ENCODE measurements at places on chromosomes 12 and 14.

- ATAC-seq, result no peak
These were observed 45.2 kb downstream of the DEGS2 start for GRCh38 chr14:100114109-100114765.

DNA sequence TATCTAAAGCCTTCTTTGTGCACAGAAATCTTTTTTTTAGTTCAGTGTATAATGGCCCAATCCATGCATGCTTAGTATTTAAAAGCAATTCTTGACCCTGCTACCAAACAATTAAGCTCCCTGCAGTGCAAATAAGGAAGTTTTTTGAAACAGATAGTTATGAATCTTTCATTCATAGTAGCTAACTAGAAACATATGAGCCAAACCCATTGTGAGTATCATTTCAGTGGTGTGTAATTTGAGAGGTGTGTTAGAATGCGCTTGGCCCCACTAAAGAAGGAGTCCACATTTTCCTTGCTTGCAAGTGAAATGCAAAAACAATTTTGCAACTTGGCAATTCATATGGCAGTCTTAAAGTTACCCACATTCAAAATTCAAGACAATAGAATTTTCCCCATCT is 14.4 kb downstream of the EPS8 start:
- ATAC-seq, result peak; percentile 91

- ATAC-seq, result no peak
These were observed 36.5 kb downstream of the SSPN start for GRCh38 chr12:26231921-26232320.

- ATAC-seq, result no peak
These were observed 106.4 kb downstream of the WIF1 start for GRCh38 chr12:65014504-65015271.

GRCh38 chr12:116184763-116185162 is 92.7 kb downstream of the MED13L start:
- peak; percentile 30 for ATAC-seq

GRCh38 chr14:101470266-101470665 is 91.0 kb upstream of the DIO3 start:
- no peak for ATAC-seq

GRCh38 chr14:92719421-92719820 is 29.0 kb downstream of the LGMN start:
- ATAC-seq, result no peak

DNA sequence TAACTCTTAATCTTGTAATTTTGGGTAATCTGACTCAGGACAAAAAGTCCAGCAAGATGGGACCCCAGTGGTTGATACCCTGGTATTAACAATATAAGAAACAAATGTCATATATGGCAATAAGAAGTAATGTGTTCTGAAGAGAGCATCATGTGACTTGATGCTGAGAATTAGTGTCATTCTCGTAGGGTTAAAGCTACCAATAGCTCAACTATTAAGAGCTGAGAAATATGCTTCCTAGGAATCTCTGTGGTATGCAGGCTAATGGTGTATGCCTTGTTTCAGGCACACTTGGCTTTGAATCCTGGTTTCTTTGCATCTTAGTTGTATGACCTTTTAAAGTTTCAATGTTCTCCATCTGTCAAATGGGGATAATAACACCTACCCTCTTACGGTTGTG is 9.1 kb downstream of the MYRFL start:
- ATAC-seq, result no peak

DNA sequence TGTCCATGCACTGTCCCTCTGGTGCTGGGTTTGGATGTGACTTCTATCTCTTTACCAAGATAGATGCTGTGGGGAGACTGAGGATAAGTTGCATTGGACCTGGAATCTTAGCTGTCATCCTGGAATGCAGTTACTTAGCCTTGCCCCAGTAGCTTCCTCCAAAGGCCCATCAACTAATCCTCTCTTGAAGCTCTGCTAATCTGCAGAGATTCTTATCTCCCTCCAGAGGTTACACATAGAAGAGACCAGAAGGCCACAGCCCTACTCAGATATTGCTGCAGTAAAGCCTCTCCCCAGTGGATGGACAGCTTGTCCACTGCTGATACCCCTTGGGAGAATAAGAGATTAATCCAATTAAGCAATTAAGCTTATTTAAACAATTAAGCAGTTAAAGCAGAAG is 867.2 kb downstream of the BCL11B start:
- ATAC-seq, result no peak

GRCh38 chr12:23948291-23948690 is 1.2 kb downstream of the SOX5 start:
- ATAC-seq, result no peak

DNA sequence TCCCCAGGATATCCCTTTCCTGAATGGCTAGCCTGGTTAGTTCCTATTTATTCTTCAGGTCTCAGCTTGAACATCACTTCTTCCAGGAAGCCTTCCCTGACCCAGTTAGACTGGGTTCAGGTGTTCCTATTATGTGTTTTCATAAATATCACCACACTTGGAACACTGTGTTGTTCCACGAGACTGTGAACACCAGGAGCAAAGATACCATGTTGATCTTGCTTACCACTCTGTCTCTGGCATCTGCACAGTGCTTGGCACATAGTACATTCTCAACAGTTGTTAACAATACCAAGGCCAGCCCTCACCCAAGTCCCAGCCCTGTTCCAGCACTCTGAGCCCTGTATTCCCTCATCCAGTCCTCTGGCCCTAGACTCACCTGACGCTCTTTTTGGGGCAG is 13.7 kb upstream of the ZNF385A start:
- no peak for ATAC-seq

GRCh38 chr14:61761557-61761956 is 663 bp upstream of the SNAPC1 start:
- ATAC-seq, result peak; percentile 14

GRCh38 chr12:13114251-13115052 is 11.0 kb upstream of the GSG1 start:
- no peak for ATAC-seq

DNA sequence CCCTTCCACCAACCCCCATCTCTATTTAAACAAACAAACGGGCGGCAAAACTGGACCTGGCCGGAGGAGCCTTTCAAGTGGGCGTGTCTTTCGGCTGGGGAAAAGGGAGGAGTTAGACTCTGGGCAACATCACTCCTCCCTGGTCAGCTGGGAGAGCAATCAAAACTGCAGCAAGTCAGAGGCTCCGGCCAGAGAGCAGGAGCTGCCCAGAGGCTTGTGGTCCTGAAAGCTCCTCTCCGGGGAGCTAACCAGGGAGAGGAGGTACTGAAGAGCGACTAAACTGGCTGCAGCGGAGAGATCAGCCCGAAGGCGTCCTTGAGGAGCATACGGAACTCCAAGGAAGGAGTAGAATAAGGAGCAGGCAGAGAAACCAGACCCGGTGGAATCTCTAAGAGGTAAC is at the start of gene NEUROD4:
Gene NEUROD4 (plus strand): TSS at position 191 of the 400 bp plus-strand sequence. CDS start 6,466 bp downstream, outside the sequence.
- peak; percentile 97 for ATAC-seq

DNA sequence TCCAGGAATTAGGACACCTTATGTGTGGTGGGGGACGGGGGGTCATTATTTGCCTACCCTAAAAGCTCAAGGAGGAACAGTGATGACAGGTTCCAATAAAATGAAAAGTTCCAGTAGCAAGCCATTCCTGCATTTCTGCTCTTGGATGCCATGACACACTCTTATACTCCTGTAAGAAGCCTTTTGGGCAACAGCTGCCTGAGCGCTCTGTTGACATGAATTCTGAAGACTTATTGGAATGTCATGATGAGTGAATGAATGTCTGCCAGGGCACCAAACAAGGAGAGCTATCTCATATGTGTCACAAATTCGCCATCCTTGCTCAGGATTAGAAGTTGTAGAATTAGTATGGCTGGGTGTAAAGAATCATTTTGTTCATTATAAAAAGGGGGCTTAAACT is 36.3 kb downstream of the PTGER2 start:
- no peak for ATAC-seq

- ATAC-seq, result no peak
These were observed 45.0 kb downstream of the NOPCHAP1 start for GRCh38 chr12:105030820-105031807.

DNA sequence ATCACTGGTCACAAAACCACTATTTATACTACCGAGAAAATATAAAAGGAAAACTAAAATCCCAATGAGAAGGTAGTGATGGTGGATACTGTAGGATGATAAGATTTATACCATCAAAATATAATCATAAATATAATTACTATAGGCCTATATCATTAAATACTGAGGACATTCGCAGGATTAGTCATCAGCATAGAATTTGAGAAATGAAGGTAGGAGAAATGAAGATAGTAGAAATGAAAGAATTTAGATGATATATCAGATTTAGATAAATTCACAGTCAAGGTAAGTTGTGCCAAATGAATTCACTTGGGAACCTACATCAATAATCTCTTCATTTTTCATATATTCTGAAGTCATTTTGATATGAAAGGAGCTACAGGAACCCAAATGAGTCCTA is 82.8 kb downstream of the DAAM1 start:
- ATAC-seq, result no peak

GRCh38 chr14:54828037-54828436 is 74.6 kb downstream of the GCH1 start:
- no peak for ATAC-seq

- ATAC-seq, result no peak
These were observed 5.6 kb downstream of the SIX1 start for GRCh38 chr14:60643463-60644314.

- peak; percentile 85 for ATAC-seq
These were observed 74.6 kb upstream of the BBS10 start for GRCh38 chr12:76422543-76423438.

DNA sequence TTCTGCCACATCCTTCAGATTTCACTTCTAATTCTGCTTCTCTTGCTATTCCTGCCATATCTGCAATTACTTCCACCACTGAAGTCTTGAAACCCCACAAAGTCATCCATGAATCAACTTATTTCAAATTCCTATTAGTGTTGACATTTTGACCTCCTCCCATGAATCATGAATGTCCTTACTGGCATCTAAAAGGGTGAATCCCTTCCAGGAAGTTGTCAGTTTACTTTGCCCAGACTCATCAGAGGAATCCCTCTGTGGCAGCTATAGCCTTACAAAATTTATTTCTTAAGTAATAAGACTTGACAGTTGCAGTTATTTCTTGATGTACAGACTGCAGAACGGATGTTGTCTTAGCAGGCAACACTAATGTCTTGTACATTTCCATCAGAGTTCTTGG is 162.9 kb downstream of the PCNX1 start:
- no peak for ATAC-seq

- peak; percentile 86 for ATAC-seq
These were observed 102.7 kb downstream of the TMEM30B start for GRCh38 chr14:61178226-61179060.

DNA sequence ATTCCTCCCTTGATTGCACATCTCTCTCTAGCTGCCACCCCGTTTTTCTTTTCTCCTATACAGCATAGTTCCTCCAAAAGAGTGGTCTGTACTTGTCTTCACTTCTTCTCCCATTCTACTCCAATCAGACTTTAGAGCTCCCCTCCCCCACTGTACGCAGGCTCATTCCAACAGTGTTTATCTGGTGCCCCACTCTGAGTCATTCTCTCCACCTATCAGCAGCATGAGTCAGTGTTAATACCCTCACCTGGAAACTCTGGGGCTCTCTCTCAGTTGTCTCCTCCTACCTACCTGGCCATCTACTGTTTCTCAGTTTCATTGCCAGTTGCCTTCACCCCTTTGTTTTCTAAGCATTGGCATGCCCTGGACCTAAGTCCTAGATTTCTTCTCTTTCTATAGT is 175.1 kb upstream of the ARHGAP5 start:
- no peak for ATAC-seq

DNA sequence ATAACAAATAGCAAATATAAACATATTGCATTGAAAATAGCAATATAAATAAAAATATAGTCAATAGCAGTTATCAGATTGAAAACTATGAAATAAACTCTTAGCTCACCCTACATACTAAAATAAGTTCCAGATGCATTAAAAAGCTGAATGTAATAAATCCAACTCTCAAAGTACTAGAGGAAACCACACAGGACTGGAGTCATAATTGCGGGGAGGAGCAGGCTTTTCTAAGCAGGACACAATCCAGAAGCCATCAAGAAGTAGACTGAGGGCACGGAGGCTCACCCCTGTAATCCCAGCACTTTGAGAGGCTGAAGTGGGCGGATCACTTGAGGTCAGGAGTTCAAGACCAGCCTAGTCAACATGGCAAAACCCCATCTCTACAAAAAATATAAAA is 22.2 kb downstream of the GSC start:
- ATAC-seq, result no peak

- ATAC-seq, result no peak
These were observed 17.6 kb upstream of the TBC1D30 start for GRCh38 chr12:64806593-64807460.

GRCh38 chr12:41521872-41522379 is 333.8 kb downstream of the PDZRN4 start:
- ATAC-seq, result peak; percentile 92

GRCh38 chr12:112314981-112315380 is 67.2 kb downstream of the HECTD4 start:
- peak; percentile 75 for ATAC-seq

GRCh38 chr14:53757732-53758131 is 198.9 kb downstream of the BMP4 start:
- ATAC-seq, result no peak

DNA sequence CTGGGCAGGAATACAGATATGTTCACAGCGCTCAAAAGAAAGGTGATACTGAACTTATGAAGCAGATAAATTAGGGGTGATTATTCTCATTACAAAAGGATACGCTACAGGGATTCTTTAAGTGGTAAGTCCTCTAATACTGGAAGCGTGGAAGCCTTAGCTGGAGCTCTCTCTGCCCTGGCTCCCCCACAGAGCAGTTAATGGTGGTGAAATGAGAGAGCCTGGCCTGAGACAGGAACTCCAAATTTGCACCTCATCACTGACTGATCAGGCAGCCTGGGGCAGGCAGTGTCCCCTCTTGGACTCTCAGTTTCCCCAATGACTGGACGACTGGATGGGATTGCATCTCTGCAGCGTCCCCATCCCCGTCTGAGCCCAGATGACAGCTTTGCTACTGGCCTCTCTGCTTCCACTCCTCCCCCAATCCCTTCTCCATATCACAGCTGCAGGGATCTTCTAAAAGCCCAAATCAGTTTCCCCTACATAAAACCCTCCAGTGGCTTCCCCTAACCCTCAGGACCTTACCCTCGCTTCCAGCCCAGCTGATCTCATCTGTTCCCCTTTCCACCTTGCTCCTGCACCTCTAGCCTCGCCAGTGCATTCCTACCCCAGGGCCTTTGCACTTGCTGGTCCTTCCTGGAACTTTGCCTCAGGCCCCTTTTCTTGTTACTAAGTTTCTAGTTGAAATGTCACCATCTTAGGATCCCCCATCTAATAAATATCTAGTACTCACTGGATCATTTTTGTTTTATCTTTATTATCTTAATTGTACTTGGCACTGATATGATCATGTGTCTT is 171.7 kb upstream of the LHX5 start:
- ATAC-seq, result no peak

DNA sequence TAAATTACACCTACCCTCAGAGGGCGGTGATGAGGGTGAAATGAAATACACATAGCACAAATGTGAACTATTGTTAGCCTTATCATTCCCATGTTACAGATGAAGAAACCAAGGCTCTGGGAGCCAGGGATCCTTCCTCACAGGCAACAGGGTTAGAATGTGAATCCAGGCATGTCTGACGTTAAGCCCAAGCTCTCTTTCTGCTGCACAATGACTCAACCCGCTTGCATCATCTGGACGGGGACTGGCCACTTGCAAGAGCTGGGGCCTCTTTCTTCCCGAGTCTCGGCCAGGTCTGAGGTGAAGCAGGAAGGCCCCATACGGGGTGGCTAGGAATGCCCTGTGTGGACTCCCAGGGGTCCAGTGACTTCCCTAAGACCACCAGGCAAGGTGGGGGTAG is 105.2 kb downstream of the RBM19 start:
- peak; percentile 57 for ATAC-seq

Measured in SK-N-SH treated with all-trans-retinoic acid at 6 μM for 48 hours (cell line).